ENCODE measurements at places on chromosomes 2 and 18. TPM values are rescaled to one million over a fixed set of nuclear protein-coding genes. Genes with fewer than 3 reads are reported as not detected.

ZNF396 gene
- total RNA-seq = 1.3 TPM

IL1R2 gene
- total RNA-seq = not detected

RESP18 gene
- not detected for total RNA-seq

TNFAIP6 gene
- total RNA-seq = not detected

UPP2 gene
- not detected for total RNA-seq

GALNT13 gene
- 4.2 TPM for total RNA-seq

TUBA4B gene
- not detected for total RNA-seq

KATNAL2 gene
- total RNA-seq = 3.0 TPM

ATG9A gene
- total RNA-seq = 67.8 TPM

PROM2 gene
- under 0.01 TPM for total RNA-seq

GALR1 gene
- total RNA-seq = not detected

All from thoracic aorta endothelial cell (primary cell).